ENCODE measurements at places on chromosomes 6 and 20.

- DNase-seq, result peak; percentile 66
These were observed 17.9 kb downstream of the MDGA1 start for GRCh38 chr6:37679539-37680476.

- no peak for DNase-seq
These were observed 1454.9 kb downstream of the HACE1 start for GRCh38 chr6:103404799-103405198.

GRCh38 chr20:64156136-64156885 is 7.9 kb upstream of the MYT1 start:
- no peak for DNase-seq

GRCh38 chr6:141482796-141483597 is 649.7 kb upstream of the GJE1 start:
- DNase-seq, result no peak

DNA sequence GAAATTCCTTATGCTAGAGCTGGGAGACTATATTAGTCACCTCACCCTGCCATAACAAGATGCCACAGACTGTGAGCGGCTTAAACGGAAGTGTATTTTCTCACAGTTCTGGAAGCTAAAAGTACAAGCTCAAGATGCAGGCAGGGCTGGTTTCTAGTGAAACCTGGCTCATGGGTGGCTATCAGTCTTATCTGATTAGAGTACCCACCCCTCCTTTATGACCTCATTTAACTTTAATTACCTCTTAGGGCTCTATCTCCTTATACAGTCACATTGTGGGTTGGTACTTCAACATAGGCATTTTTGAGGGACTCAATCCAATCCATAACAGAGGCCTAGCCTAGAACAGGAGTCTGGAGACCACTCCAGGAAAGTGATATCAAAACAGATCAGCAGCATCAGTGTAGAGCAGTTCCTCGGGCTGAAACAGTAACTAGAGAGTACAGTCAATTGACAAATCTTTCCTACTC is 2.3 kb upstream of the SNRNP48 start:
- no peak for DNase-seq

DNA sequence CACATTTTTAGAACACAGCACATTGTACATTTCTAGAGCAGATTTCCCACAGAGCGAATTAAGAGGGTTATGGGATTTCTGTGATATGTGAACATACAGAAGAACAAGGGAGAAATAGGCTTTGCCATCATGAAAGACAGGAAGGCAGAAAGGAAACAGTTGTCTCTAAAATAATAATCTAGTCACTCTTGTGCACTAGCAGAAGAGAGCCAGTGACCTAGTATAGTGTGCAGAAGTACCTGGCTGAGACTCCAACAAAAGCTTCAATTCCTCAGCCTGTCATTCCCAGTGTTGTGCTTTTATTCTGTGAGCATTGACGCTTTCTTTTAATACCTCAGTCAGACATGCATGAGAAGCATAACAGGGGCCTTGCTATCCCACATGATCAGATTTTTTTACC is 17.8 kb upstream of the DCBLD1 start:
- DNase-seq, result no peak

GRCh38 chr6:137191670-137192069 is 18.2 kb upstream of the IL22RA2 start:
- DNase-seq, result no peak

Data from GM12892 (cell line).